ENCODE measurements at places on chromosomes 2 and 18.
A peak's percentile ranks its signal among the peaks of the same experiment; 100 is the strongest.

- no peak for DNase-seq
These were observed 364.5 kb downstream of the IRS1 start for GRCh38 chr2:226435146-226435545.

- DNase-seq: no peak
These were observed 15.7 kb upstream of the CNNM3 start for GRCh38 chr2:96800061-96801004.

GRCh38 chr2:8849327-8849726, 11.9 kb upstream of the KIDINS220 start:
- no peak for DNase-seq

DNA sequence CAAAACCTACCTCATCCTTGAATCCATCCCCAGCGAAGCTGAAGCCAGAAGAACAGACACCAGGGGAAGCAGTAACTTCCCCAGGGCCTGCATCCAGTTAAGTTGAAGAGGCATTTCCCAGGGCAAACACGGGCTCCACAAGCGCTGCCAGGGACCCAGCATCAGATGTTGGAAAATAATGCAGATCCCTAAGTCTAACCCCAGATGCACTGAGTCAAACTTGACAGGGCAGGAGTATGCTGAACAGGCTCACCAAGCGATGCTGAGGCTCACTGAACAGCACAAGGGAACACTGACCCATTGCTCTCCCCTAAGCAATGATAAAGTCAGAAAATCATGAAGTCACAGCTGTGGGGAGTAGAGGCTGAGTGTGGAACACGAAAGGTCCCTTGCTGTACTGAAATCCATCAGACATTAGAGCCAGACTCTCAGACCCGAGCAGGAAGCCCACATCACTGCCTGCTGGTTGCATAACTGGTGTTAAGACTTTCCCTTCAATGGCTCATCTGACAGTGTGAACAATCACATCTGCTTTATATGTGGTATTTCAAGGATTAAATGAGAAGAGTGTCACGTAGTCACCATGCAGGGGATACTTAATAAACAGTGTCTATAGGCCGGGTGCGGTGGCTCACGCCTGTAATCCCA, 36.2 kb downstream of the TNS1 start:
- DNase-seq: no peak

GRCh38 chr2:85907671-85908157, 18.9 kb upstream of the ST3GAL5 start:
- DNase-seq: no peak

DNA sequence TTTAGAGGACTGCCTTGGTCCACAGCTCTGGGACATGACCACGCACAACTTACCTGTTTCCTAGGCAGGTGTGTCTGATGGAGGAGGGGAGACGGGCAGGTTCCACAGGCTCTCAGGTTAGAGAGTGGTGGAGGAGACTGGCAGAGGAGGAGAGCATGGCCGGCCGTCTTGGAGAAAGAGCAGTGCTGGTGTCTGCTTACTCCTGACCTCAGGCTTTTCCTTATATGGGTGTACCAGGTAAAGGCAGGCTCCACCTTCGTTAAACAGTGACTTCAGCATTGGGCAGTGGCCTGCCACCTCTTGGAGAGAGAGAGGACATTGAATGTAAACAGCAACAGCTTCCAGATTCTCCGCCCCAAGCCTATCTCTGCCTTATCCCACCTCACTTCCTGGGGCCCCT, at the start of gene CAPN13:
TSS of gene CAPN13 (minus strand) at position 198 of the 400 bp plus-strand sequence. CDS start 20,121 bp downstream, outside the sequence.
- DNase-seq: no peak

DNA sequence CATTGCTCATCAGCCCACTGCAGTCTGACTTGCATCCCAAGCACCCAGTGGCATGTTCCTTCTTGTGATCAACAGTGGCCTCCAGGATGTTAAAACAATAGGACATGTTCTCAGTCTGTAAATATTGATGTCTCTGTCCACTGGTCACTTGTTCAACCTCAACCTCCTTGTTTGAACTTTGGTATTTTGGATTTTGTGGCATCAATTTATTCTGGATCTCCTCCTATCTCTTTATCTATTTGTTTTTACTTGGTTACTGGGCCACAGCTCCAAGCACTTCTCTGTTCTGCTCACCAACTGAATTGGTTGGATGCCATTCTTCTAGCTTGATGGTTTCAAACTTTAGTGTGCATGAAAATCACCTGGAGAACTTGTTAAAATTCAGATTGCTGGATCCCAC, 1414.8 kb upstream of the CELF4 start:
- no peak for DNase-seq

DNA sequence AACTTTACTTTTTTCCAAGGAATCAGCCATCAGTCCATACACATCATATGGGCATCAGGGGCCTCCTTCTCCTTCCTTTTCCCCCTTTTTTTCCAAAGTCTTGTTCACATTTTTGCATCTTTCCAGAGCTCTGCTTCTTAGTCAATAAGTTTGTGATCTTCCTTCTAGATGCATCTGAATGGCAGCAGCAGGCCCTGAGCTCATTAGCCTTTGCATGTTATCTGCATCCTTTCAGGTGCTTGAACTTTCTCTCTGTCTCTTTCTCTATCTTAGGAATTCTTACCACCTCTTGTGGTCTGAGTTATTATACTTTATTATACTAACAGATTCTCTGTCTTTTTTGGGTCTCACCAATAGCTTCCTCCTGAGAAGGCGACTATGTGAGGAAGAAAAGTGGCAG, 312.4 kb upstream of the FANCL start:
- no peak for DNase-seq

DNA sequence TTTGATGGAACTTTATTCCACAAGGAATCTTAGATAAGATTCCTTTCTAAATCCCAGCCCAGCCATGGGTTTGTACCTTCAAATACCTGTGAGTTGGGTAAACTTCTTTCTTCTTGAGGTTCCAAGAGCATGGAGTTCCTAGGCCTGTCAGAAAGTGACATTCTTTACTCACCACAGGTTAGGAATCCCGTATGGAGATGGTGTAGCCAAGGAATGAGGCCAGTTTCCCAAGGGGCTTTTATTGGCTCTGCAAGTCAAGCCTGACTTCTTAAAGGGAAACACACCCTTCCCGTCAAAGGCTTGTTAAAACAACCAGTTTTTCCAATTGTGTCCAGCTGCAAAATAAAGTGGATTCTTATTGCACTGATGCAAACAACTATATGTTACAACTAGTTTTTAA, 45.8 kb downstream of the STK17B start:
- DNase-seq: no peak

- DNase-seq: no peak
These were observed 1.7 kb upstream of the MAPK4 start for GRCh38 chr18:50558157-50558556.

DNA sequence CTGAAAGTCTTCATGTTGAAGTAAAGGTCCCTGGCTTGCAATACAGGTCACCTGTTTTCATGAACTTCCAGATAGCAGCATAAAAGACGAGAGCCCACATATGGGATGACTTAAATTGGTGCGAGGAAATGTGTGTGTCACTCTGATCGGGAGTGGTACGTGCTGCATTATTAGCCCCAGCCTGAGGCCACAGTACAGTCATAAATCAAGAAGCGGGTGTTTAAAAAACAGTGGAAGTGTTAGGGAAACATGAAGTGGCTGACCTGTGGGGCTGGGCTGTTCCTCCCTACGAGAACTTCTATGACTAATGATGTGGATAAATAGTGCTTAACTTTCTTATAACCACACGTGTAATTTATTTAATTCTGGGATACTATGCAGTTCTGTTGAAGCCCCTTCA, 24.4 kb downstream of the RDH14 start:
- DNase-seq: no peak

DNA sequence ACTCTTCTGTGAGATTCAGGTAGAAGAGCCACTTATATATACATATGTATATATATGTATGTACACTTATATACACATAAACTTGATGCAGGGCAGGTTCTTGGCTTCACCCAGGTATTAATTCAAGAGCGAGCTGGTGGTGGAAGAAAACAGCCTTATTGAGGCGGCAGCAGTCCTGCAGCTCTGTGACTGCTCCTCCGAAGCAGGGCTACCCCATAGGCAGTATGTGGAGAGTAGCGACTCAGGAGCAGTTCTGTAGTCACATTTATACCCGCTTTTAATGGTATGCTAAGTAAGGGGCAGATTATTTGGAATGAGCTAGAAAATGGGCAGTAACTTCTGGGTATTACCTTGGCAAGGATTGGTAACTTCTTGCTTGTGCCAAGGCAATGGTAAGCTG, 280.6 kb upstream of the TFPI start:
- no peak for DNase-seq

- no peak for DNase-seq
These were observed at the start of gene B3GNT2 for GRCh38 chr2:62195421-62196277. Gene B3GNT2 (plus strand): TSS chr2:62196115. CDS start chr2:62222221, 26,106 bp downstream.

GRCh38 chr2:148461876-148462275, 182.7 kb upstream of the EPC2 start:
- DNase-seq: no peak

- no peak for DNase-seq
These were observed 442.8 kb upstream of the SYT4 start for GRCh38 chr18:43720041-43720440.

- no peak for DNase-seq
These were observed 104.7 kb upstream of the ODC1 start for GRCh38 chr2:10552871-10553245.

DNA sequence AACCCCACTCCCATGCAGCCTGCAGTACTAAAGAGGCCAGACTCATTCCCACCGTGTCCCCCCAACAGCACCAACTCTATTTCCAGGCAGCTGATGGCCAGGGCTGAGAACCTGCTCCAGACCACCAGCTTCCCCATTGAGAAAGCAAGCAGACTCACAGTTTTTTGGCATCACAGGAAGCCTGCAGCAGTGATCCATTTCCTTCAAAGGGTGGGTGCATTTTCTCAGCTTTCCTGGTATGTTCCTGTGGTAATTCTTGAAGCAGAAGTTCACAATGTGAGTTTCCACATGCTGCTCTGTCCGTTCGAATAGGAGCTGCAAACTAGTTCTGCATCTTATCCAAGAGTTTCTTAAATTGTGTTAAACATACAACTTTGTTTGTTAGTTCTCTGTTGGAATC, 1249.6 kb upstream of the FAM98A start:
- DNase-seq: no peak

DNA sequence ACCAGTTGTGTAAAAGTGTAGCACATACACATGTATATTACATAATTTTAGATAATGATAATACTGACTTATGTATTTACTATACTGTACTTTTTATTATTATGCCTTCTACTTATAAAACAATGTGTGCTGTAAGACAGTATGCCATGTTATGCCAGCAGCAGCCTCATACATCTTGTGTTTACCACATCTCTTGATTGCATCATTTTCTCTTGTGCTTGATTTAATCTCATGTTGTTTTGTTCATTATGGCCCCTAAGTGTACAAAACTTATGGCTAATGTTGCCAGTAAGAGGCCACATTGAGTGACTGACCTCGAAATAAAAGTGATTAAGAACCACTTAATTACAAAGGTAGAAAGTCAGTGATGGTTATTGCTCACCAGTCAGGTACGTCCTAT, 128.0 kb upstream of the SP5 start:
- no peak for DNase-seq

DNA sequence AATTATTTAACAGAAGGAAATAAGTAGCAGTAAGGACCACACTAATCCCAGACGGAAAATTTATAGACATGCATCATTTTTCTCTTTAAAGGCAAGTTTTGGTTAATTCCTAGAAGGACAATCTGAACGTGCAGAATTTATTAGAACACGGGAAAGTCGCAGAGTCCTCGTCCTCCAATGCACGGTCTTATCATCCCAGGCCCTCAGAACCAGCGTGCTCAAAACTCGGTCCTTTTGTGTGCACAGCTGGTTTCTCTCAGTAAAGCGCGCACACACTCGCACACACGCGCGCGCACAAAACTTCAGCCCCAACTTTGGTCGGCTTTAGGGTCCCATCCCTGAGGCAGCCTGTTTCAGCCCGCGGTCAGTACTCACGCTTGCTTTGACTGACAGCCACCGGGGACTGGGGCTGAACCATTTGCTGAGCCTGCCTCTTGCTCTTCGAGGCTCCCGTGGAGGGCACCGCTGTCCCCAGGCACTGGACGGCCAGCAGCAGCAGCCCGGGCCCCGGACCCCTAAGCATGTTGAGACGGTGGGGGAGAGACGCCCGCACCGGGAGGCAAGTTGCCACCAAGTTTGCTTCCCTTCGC, 493 bp downstream of the FN1 start:
- no peak for DNase-seq

DNA sequence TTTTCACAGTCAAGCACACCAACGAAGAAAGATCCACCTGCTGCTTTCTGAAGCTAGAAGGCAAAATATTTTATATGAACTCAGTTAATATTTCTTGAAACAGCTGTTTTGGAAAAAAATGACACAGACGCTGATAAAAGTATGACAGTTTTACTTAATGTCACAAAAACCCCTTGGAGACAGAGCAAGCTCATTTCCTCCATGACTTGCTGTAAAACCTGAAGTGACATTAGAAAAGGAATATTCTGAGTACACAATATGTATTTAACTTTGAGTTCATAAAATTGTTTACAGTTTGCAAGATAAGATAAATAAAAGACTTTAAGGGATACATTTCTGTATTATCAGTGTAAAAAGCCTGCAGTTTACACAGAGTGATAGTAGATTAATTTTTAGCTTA, 105.4 kb downstream of the DSEL start:
- no peak for DNase-seq

- DNase-seq: peak; percentile 10
These were observed 37.6 kb upstream of the SPAG16 start for GRCh38 chr2:213246497-213247281.

- DNase-seq: no peak
These were observed 918 bp upstream of the NABP1 start for GRCh38 chr2:191676790-191677645.

DNA sequence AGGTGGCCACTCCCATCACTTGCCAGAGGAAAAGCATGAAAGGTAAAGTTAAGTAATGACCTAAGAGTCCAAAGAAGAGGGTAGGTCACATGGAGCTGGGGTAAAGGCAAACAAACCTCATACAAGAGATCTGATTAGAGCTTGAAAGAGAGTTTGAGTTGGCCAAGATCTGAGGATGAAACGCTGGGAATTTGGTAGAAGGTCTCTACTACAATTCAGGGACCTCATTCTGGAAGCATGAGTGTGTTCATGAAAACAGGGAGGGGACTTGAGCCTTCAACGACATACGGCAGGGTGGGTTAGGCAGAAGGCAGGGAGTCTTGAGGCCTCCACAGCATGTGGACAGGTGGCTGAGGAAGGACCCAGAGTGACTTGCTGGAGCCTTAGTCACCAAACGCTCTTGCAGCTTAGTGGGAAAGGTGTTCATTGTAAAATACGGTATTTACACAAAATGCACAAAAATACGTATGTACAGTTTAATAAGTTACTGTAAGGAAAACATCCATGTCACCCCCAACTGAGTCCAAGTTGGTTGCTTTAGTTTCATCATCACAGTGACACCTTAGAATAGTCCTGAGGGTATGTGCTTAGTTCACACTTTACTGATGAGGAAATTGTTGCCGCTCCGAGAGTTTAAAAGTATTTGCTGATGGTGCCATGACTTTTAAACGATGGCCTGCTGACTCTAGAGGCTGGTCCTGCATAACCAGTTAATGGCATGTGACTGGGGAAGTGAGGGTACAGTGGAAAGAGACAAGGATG, 5.0 kb upstream of the FARP2 start:
- no peak for DNase-seq

GRCh38 chr2:144414324-144414845, 105.5 kb downstream of the ZEB2 start:
- DNase-seq: no peak

Measured in DMS79 (cell line).